ENCODE measurements at places on chromosomes 4 and X. TPM values are rescaled to one million over a fixed set of nuclear protein-coding genes. Genes with fewer than 3 reads are reported as not detected.

GRCh38 chr4:3040452-3041191, 33.7 kb downstream of the HTT-AS start:
- DNase-seq, result no peak
- H3K4me1 ChIP-seq, result peaks cover 29% of the 10 kb centered on the region
- no peaks in the 10 kb centered on the region for H3K36me3 ChIP-seq
- peak overlapping the region; percentile 42 for H3K27ac ChIP-seq
- no peaks in the 10 kb centered on the region for H3K27me3 ChIP-seq

DNA sequence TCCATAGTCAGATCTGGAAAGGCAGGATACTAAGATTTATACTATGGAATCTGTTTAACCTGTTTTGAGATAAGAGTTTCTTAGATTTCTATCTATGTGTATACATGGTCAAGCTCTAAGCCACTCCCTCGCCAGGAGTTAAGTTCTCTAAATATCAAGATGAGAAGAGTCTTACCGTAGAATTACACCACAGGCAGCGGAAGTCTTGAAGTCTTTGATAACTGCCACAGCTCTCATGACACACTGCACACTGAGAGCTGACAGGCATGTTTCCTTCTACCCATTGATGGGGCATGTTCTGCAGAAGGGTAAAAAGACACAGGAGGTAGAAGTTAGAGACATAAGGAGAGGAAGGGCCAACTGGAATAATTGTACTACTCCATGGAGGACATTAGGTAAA, 67.7 kb downstream of the DGKK start:
- H3K27me3 ChIP-seq, result no peaks in the 10 kb centered on the region
- H3K4me1 ChIP-seq, result no peaks in the 10 kb centered on the region
- H3K36me3 ChIP-seq, result no peaks in the 10 kb centered on the region
- H3K4me3 ChIP-seq, result no peak overlapping the region

DNA sequence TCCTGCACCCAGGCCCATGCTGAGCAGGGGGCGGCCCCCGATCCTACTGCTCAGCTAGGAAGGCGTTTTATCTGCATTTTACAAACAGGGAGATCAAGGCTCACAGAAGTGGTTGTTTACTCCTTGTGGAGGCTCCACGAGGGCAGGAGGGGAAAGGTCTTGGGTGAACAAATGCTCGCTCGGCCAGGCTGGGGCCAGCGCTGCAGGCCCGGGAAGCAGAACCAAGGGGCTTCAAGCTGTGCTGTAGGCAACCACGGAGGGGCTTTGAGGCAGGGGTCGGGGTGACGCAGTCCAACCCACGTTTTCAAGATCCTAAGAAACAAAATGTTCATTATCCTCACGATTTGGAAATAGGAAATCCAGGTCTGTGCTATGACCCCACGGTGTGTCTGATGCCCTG, 125.8 kb downstream of the HMX1 start:
- no peak overlapping the region for H3K27ac ChIP-seq
- peak; percentile 32 for DNase-seq
- no peaks in the 10 kb centered on the region for H3K36me3 ChIP-seq
- H3K4me3 ChIP-seq, result no peak overlapping the region

NEUROG2 gene
- total RNA-seq, result not detected

NUDT9 gene
- total RNA-seq, result 10.1 TPM

SLC49A3 gene
- total RNA-seq, result 13.6 TPM
